Choroid plexus epithelial cell (primary cell): ENCODE measurements at places on chromosomes 3 and 15.
A peak's percentile ranks its signal among the peaks of the same experiment; 100 is the strongest.

GRCh38 chr15:41832875-41833274 lies 5.0 kb downstream of the JMJD7 start:
- no peak for DNase-seq

DNA sequence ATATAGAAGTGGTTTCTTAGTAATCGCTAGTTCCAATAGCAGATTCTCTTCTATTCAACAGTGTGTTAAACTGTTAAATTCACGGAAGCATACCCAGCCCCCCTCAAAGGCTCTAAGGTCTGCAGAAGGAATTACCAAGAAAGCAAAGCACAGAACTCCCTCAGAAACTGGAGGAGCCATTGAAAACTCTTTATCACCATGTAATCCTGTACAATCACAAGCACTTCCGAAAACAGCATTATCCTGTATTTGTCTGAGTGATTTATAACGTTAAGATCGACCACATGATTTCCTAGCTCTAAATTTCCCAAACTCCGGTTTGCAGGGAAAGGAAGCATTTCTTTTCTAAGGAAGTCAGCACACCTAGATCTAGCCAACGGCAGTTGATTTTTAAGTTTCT lies 20.0 kb downstream of the MYO1E start:
- DNase-seq = no peak

DNA sequence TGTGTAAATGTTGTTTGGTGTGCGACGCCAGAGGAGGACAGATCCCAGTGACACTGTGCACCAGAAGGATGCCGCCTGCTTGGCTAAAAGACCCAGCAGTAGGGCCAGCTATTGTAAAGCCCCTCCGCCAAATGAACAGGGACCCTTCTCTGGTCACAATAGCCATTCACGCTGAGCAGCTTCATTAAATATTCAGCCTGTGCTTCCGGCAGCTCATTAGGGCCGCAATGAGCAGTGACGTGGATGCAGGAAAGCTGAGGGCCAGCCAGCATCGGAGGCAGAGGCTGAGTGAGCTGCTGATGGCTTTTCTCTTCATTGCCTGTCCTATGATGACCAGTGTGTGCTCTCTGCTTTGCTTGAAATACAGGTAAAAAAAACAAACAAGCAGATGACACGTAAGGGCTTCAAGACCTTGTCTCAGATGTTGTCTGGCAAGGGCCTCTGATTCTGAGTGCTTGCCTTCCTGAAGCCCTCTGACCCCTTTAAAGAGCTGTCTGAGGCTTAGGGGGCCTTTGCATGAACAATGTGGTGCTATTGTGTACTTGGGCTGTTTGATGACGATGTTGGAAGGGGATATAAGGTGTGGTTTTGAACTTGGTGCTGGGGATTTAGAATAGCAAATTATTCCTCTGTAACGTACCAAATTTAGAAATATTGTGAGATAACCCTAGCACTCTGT lies 130.4 kb downstream of the FEZF2 start:
- DNase-seq = no peak

GRCh38 chr3:128875556-128876120 lies 3.8 kb upstream of the ACAD9 start:
- peak; percentile 30 for DNase-seq

- DNase-seq = no peak
These were observed 11.8 kb downstream of the KPNA1 start for GRCh38 chr3:122502941-122503340.

DNA sequence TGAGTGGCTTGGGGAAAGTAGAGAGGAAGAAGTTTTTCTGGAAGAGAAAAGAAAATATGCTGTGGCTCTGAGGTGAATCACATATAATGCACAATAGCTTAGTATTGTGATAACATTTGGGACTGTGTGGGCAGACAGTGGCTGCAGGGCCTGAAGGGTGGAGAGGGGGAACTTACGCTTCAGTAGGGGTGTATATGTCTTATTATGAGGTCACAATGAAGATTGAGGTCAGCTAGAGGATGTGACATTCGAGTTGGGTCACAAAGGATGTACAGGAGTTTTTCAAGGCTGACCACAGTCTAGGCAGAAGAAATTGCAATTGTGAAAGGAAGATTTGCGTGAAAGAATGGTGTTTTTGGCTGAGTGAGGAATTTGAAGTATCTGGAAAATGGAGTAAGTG lies 414.8 kb downstream of the LPP start:
- peak; percentile 47 for DNase-seq

- DNase-seq = no peak
These were observed 74.0 kb downstream of the MCF2L2 start for GRCh38 chr3:183354325-183354831.

DNA sequence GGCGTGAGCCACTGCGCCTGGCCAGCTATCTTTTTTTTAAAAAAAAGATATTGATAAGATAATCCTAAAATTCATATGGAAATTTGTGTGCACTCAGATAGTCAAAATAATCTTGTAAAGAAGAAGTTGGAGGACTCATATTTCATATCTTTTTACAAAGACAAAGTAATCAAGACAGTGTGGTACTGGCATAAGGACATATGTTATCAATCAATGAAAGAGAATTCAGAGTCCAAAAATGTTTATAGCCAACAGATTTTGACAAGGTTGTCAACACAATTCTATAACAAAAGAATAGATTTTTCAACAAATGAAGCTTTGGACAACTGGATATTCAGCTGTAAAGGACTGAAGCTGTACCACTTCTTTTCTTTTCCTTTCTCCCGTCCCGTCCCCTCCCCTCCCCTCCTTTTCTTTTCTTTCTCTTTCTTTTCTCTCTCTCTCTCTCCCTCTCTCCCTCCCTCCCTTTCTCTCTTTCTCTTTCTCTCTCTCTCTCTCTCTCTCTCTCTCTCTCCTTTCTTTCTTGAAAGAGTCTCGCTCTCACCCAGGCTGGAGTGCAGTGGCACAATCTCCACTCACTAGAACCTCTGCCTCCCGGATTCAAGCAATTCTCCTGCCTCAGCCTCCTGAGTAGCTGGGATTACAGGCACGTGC lies 126.8 kb downstream of the GSK3B start:
- no peak for DNase-seq

DNA sequence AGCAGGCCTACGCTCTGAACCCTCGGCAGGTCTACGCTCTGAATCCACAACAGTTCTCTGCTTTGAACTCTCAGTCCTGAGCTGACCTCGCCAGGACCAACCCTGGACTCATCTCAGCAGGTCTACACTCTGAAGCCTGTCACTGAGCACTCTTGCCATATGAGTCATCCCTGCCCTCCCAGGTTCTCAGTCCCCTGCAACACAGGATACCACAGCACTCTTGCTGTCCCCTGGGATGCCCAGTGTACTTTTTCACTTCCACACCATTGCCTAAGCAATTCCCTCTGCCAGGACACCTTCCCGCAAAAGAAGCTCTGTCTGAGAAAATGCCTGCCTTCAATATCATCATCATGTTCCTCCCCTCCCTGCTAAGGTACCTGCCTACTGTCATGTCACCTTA lies 42.0 kb downstream of the NUP210 start:
- DNase-seq = peak; percentile 24

- DNase-seq = no peak
These were observed 507 bp upstream of the JMJD7 start for GRCh38 chr15:41827290-41827879.

DNA sequence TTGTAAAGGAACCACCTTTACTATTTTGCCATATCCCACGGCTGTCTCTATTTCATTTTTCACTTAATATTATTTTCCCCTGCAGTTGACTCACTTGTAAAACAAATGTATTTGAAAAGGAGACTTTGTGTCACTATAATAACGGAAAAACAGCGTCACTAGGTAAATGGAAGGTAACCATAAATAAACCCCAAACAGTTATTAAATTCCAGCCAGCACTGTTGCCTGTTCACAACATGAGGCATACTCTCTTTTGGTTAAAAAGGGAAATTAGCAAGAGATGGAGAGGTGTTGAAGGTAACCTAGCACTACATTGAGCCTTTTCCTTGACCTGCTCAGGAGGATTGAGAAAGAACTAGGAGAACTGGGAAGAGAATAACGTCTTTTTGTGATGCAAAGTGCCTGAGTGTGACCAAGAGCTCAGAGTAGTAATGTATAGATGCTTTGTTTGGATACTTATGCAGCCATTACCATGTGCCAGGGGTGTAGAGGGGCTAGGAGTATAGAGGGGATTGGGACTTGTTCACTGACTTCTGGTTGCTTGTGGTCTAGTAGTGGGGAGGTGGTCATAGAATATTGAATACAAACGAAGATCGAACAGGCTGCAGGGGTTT lies 19.6 kb downstream of the FLNB start:
- no peak for DNase-seq

- DNase-seq = peak; percentile 71
These were observed 5.5 kb downstream of the B4GALT4 start for GRCh38 chr3:119235151-119235550.

DNA sequence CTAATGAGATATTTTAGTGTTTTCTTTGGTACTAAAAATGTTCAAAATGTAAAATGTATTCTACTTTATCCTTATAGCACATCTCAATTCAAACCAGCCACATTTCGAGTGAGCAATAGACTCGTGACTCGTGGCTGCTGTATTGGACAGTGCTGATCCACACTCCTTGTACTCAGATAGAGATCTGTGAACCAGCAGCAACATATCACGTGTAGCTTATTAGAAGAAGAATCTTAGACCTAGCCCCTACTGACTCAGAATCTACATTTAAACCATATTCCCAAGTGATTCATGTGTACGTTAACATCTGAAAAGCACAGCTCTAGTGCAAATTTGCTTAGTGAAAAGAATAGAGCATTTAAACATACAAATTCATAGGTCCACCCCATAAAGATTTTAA lies 130.9 kb downstream of the IL1RAP start:
- DNase-seq = peak; percentile 14

DNA sequence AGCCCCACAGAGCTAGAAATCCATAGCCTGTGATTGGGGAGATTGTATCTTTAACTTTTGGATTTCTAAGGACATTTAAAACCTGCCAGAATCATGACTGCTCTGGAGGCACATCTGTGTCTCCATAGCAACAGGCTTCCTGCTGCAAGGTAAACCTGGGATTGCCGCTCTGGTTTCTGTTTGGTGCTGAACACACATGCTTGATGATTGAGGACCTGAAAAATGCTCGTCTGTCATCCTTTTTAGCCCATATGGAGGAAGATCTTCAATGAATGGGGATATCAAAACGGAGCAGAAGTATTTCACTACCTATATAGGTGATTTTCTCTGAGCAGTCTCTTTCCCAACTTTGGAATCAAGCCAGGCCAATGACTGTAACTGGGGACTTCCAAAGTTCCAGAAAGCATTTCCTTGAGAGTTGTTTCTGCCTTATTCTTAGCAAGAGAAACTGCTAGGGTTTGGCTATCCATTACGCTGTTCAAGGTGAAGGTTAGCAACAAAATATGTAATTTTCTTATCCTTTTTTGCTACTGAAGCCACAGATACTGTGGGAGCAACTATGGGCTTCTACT lies 96.5 kb upstream of the TNIK start:
- DNase-seq = peak; percentile 46

DNA sequence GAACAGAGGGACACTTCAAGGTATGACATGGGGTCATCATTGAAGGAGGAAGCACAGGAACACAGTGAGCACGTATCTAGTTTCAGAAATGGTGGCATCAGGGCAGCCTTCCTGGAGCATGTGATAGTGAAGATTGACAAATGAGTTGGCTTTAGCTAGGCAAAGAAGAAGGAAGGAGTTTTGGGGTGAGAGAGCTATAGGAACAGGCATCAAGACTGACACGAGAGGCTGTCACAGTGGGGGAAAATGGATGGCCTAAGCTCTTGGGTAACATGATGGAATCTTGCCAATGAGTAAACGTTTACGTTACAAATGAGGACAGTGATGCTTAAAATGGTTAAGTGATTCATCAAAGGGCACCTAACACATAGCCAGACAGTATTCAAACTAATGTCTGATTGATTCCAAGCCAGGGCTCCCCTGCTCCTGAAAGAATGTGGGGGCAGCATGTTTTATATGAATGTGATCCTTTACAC lies 23.1 kb upstream of the GPR171 start:
- DNase-seq = peak; percentile 95

DNA sequence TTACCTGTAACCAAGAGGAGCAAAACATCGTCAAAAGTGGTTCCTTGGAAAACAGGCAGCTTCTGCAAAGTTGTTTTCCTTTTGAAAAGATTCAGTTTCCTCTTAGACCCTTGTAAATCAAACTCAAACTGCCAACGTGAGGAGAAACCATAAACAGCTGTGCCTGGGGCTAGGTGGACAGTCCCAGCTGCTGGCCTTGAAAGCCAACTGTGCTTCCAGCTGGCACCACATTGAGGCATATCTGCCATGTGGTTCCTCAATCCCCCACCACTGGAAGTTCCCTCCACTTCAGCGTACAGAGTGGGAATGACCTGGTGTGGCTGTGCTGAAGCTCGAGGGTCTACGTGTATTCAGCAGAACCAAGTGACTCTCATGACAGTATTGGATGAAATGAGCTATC lies 40.9 kb downstream of the HRH1 start:
- no peak for DNase-seq

DNA sequence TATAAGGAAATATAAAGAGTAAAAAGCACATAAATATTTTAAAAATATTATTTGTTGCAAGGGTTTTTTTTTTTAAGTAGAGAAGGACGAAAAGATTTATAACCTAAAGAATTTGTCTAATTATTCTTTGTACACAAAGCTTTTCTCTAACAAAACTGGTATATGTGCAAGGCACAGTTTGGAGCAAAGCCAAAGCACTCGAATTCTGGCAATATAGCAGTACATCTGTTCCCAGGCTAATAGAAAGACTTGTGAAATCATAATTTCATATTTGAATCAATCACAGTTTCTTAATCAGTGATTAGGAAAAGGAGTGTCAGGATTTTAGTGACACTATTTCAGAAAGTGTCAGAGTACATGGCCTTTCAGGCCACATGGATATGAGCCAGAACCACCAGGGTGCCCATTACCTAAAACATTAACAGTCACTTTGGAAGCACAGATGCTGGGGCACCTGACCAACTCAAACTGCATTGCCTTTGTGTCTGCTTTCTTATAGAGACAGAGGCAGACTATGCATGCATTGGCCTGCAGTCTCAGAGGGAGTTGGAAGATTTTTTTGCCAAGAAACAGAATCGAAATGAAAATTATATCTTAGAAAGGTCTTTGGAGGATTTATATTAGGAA lies 651.8 kb upstream of the SGO1 start:
- DNase-seq = no peak

- peak; percentile 47 for DNase-seq
These were observed 28.5 kb downstream of the CRABP1 start for GRCh38 chr15:78368651-78369050.

DNA sequence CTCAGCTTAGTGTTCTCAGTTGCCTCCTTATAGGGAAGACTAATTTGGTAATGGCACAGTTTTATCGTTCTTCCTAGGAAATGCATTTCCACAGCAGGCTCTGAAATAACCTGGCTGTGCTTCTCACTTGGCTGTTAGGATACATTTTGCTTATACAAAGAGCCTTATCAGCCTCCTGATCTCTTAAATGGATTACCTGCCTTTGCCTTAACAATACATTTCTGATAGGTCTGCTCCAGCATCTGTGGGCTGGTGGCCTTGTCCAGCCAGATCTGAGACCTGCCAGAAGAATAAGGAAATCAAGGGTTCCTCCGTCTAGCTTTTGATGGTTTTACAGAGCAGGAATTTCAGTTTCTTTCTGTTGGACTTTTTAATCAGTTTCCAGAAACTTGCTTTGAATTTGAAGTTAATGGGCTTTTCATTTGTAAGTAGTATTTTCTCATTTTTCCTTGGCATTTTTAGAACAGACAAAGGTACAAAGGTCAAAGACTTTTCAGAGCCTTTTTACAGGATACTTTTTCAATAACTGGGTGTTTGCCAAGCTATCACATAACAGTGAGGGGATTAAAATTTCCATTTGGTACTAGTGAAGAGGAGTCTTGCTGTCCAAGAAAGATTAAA lies 116.3 kb downstream of the AKAP13 start:
- DNase-seq = no peak

- peak; percentile 94 for DNase-seq
These were observed 44.6 kb downstream of the SLC12A1 start for GRCh38 chr15:48250640-48251076.
